ENCODE measurements at places on chromosomes 12 and 14.

DNA sequence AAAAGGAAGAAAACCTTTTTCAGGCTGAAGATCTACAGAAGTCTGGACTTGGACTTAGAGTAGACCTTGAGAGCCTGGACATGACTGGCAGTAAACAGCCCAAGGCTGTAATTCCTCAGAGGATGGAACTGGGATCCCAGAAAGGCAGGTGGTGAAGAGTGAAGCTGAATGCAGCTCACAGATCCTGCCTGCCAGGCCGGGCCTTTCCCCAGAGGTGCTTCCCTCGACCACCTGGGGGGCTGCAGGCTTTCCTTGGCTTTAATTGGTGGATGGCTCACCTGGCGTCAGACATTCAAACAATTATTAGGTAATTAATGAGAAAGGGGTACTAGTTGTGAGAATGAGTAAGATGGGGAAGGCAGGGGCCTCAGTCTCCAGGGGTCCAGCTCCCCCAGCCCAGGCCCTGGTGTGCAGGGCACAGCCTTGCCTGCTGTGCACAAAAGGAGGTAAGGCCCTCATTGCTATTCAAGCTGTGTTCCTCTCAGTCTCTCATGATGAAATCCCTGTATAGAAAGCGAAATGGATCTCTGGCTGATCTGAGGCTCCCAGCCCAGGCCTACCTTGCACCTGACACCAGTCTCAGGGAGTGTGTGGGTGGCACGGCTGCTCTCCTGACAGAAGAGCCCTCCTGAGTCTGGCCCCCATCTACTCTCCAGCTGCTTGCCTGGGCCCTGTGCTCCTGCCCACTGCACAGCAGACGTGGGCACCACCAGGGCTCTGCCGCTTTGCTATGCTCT, 63.0 kb upstream of the TCL1A start:
- no peak for DNase-seq

GRCh38 chr12:132824053-132824452, 4.6 kb downstream of the GOLGA3 start:
- no peak for DNase-seq

DNA sequence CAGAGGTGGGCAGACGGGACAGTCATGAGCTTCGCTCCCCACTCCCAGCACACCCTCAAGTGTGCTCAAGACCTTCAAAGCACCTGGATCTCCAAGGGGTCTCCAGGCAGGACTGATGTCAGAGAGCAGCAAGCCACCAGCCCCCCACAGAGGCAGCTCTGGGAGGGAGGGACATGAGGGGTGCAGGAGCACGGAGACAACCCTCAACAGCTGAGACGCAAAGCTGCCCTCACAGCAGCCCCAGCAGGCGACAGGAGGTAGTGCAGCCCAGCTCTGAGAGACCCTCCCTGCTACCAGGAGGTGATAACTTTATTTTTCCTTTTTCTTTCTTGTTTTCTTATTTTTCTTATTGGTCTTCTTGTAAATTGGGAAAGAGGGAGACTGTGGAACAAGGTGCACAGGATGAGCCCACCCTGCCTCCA, 17.9 kb downstream of the SIVA1 start:
- DNase-seq: no peak

- DNase-seq: no peak
Measured at GRCh38 chr14:94535506-94535905, 25.7 kb upstream of the SERPINA4 start.

DNA sequence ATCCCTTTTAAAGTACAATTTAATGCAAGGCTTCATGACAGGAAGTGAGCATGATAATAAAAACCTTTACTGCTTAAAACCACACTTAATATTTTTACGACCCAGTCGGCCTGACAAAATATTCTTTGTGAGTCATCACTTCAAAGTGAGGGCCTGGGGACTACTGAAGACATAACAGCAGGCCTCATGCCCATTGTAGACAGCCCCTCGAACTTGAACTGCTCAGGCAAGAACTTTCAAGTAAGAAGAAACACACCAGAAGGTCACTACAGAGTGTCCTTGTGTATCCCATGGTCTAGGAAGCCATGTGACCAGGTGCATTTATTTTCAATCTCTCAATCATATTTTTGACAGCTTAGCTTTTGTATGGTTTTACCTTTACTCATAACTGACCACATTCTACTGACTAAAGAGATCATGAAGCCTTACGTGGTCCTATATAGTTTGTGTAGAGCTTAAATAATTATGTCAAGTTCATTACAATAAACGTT, 61.4 kb upstream of the MANSC4 start:
- no peak for DNase-seq

DNA sequence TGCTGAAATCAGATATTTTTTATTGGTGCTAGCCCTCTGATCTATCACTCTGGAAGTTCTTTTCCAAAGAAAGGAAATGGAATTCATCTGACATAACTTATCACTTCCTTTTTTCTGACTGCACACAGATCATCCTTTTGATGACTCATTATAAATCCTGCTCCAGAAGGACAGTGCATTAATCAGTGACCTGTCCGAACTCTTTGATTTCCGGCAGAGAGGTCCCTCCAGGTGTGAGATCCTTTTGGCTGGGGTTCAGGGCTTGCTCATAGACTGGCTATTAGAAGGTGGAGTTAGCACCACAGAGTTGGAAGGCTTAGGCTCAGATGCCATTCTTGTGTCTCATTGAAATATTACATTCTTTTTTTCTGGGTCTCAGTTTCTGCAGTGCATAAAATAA, 328.2 kb downstream of the ZFP36L1 start:
- no peak for DNase-seq

DNA sequence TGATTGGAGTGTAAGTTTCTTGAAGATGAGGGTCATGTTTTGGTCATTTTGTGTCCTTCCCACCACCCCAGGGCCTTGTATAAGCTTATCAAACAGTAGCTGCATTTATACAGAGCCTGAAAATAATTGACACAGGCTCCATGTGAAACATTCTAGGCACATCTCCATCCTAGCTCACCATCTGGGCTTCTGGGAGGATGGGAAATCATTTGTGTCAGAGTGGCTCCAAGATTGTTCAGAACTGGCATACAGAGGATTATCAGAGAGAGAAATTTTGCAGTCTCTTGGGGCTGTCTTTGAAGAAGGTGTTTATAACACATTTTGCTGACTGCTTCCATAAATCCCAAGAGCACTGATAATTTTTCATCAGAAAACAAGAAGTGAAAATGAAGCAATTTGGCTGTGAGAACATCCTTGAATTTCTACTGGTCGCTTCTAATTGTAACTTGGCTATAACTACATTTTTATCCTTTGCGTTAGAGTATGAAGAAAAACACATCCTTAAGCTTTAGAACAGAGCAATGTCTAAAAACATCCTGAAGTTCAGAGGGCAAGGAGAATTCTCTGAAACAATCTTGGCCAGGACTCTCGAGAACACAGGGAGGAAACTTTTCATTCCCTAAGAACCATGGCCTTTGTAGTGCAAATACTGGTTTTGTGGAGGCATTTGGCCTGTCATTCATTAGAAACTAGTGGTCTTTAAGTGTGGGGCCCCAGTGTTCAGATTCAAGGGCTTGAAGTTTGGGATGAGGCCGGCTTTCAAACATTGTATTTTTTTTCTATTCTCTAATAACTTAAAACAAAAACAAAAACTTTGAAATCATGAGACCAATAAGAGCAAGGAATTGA, 151.1 kb downstream of the DACT1 start:
- no peak for DNase-seq

DNA sequence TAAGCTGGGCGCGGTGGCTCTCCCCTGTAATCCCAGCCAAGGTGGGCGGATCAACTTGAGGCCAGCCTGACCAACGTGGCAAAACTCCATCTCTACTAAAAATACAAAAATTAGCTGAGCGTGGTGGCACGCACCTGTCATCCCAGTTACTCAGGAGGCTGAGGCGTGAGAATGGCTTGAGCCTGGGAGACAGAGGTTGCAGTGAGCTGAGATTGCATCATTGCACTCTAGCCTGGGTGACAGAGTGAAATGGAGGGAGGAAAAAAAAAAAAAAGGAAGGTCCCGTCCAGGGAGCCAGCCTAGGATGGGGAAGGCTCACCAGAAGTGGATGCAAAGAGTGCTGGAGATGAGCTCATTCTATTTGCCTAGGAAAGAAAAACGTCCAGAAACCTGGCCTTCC, 1.9 kb upstream of the CD27 start:
- DNase-seq: no peak

DNA sequence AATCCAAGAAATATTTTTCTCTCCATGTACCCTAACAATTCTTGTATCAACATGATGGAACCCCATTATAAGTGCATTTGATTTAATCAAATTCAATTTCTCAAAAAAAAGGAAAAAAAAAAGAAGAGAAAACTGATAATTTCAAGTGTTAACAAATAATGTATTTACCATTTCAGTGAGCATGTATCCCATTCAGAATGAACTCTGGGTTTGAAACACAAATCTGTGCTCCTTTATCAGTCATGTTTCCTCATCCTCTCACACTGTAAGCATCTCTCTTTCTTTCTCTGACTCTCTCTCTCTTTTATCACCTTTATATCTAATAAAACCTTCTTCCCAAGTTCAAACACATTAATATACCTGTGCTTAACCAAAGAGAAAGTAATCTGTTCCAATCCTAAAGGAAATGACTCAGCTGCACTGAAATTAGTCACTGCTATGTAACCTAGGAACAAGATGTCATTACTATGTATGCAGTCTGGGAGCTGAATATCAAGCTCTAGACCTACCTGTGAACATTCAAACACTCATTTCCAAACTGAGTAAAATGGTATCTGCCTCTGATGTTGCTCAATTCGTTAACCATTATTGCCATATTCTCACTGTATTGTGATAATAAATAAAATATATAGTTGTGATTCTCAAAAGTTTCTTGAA, 135.0 kb upstream of the LRIG3 start:
- DNase-seq: no peak

DNA sequence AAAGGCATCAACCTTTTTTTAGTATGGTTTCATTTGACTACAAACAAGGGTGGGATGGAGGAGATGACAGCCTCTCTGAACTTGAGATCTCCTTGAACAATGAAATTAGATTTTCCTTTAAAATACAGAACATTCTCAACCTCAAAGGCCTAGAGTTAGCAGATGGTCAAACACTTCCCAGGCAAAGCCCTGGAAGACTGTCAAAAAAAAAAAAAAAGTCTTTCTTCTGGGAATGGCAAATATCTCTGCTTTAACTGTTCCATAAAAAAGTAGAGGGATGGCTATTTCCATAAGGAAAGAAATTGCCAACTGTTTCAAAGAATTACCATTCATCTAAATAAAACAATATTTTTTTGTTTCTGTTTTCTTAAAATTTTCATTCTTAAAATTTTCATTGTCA, 870.8 kb downstream of the GALC start:
- DNase-seq: no peak
